A549 (cell line): ENCODE measurements at places on chromosomes 6 and 20. TPM values are rescaled to one million over a fixed set of nuclear protein-coding genes. Genes with fewer than 3 reads are reported as not detected.

DNA sequence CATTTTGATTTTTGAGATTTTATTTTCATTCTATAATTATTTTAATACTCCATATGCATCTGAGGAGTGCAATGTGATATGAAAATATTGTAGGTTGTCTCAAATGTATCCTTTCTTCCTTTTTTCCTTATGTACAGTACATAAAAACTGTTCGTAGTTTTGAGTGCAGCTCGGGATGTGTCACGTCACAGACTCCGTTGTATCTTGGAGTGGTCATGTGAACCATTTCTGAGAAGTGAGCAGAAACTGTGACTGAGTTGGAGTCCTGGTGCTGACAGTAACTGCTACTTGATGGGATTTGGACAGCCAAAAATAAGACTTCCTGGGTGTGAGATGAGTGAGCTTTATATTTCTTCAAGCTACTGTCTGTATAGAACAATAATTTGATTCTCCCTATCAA lies 761.4 kb upstream of the MAN1A1 start:
- DNase-seq = no peak

DNA sequence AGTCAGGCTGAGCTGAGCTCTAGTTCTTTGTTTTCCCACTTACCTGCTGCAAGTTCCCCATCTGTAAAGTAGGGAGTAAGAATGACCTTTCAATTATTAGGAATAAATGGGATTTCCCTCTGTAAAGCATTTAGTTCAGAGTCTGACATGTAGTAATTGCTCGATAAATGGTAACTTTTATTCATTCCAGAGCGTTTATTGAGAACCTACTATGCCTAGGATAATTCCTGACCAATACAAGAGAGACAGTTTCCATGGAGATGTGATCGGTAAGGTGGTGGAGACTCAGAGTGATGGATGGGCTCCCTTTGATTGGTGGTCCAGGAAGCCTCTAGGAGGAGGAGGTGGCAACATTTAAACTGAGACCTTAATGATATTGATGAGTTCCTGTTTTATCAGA lies 5.6 kb downstream of the PLEKHG1 start:
- no peak for DNase-seq

- no peak for DNase-seq
Observed at GRCh38 chr6:7173843-7174503, 66.2 kb downstream of the RREB1 start.

DNA sequence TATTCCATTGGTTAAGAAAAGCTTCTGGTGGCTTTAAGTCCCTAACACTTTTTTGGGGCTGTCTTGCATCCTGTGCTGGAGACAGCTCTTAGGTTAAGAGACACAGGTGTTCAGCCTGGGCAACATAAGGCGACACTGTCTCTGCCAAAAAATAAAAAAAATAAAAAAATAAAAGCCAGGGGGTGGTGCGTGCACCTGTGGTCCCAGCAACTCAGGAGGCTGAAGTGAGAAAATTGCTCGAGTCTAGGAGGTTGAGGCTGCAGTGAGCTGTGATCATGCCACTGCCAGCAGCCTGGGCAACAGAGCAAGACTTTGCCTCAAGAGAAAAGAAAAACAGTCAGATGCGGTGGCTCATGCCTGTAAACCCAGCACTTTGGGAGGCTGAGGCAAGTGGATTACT lies 55.6 kb upstream of the ZMYND8 start:
- DNase-seq = no peak

GRCh38 chr20:46174469-46175126 lies 56.5 kb downstream of the CD40 start:
- peak; percentile 87 for DNase-seq

DNA sequence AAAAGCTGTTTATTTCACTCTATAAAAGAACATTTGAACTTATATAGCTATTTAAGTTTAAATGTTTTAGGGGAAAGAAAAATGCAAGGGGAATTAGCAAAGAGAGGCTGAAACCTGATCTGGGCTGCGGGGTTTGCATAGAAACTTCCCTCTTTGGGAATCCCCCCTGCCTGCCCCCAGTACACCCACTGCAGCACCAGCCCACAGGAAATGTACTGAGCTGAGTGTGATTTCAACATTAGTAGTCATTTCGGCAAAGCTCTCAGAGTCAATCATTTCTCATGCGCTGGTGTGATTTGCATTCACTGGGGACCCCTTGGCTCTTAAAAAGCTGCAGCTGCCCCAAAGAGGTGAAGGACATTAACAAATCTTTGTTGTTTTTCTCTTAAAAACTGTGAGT lies 859.4 kb downstream of the MAFB start:
- no peak for DNase-seq

DNA sequence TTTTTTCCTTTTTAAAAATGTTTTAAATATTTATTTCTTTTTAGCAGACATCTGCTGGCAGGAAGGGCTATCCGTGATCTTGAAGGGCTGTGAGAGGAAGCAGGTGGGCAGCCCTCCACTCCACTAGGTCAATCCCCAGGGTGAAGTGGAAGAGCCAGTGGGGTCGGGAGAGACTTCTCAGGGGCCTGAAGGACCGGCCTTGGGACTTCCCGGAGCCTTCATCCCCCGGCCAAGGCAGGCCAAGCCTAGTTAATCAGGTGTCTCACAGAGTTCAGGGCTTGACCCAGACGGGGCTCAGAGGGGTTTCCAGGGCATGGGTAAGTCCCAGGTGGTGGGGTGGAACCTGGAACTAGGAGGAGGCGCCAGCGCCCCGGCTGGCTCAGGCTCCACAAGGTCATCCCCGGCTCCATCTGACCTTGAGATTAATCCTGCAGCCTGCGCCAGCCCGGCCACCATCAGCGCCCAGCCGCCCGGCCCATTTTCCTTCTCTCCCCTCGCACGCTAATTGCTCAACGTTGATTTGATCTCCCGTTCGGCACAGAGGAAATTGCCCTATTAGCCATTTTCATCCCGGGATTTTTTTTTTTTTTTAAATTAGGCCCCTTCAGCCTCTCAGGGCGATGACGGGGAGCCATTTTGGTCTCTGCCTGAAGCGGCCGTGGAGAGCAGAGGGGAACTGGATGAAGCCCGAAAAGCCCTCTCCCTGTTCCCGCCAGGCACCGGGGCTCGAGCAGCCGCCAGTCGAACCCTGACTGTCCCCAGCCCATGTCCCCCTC lies 44.4 kb downstream of the MDFI start:
- DNase-seq = no peak

DNA sequence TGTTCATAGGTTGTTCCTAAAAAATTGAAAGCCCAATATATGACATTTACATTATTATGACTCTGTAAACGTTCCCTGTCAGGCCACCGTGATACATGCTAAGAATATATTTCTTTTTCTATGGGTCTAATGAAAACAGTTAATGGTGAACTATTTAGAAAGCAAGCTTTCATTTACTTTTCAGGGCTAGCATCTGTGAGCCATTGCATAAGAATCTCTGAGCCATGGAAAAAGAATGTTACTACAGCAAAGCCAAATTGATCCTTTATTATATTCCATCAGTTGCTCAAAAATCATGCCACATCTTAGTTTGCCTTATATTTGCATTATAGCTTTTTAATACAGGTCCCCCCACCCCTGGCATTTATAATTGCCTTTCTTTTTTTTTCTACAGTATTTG lies 275.5 kb downstream of the ZFAND3 start:
- no peak for DNase-seq

DNA sequence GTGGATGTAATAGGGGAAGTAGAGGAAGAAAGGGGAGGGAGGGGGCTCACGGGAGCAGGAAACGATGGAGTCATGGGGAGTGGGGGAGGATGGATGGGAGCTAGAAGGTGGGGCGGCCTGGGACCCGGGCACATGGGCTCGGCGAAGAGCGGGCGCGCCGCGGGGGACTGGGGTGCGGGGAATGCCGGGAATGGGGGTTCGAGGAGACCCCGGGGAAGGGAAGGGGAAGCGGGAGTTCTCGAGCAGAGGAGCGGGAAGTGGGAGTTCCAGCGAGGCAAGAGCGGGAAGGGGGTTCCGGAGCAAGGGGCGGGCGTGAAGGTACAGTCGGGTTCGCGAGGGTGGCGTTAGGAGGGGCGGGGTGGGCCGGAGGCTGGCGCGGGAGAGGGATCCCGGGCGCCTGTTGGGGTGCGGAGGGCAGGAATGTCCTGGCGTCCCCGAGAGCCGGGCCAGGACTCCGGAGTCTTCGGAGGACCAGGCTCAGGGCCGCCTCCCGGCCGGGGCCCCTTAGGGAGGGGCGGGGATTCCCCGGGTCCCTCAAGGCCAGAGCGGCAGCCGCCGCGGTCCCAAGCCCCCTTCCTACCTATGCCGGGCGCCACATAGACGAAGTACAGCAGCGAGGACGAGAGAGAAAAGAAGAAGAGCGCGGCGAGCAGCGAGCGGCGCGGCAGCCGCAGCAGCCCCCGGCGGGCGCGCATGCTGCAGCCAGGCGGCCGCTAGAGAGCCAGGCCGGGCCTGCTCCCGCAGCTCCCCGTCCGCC lies 504 bp downstream of the B4GALT5 start:
- peak; percentile 27 for DNase-seq

GRCh38 chr6:39218868-39219567 lies 10.3 kb downstream of the KCNK5 start:
- no peak for DNase-seq

- no peak for DNase-seq
Observed at GRCh38 chr20:52383995-52384621, 192.5 kb upstream of the ZFP64 start.

- DNase-seq = no peak
Observed at GRCh38 chr6:157491571-157492232, 110.7 kb downstream of the ZDHHC14 start.

- no peak for DNase-seq
Observed at GRCh38 chr6:164427728-164428402, 881.5 kb downstream of the C6orf118 start.

DNA sequence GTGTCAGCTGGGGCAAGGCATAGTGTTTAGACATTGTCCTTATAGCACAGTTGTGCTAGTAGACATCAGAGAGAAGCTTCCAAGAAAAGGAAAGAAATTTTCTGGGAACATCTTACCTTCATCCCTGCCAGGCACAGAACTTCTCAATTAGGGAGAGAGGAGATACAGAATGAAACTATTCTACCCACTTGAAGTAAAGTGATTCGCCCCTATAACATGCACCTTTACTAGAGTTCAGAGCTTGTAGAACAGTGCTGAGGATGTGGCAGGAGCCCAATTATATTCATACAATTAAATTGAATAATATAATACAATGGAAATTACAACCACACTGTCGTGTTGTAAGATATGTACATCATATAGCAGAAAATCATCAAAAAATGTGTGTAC lies 1063.9 kb upstream of the CITED2 start:
- no peak for DNase-seq

- DNase-seq = no peak
Observed at GRCh38 chr6:138308731-138309110, 69.0 kb upstream of the SMIM28 start.

GRCh38 chr6:144675231-144675861 lies 390.2 kb downstream of the UTRN start:
- DNase-seq = no peak

DNA sequence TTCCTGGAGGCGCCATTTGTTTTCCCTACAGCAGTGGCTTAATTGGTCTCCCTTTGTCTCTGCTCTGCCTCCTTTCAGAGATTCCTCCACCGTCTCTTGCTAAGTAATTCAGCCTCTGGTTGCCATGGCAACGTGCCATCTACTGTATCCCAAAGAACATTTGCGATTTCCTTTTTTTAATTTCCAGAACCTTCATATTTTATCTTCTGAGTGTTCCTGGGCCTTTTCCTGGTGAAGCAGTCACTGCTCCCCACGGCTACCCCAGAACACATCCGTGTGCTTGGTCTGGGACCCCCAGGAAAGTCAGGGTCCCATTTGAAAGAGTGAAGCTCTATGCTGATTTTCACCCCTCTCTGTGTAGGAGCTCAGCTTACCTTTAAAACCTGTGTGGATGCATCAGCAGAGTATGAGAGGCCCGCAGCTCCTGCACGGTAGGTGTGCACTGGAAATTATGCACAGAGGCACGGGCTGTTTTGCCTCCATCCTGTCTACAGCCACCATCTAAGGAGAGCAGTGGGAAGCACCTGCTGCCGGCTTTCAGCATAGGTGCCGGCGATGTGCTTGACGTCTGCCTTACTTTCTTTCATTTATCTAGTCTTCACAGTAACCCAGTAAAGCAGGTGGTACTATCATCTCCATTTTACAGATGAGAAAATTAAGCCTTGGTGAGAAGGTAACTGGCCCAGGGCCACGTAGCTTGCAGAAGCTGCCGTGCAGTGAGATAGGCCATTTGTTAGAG lies 122.8 kb downstream of the SYCP2 start:
- no peak for DNase-seq

DNA sequence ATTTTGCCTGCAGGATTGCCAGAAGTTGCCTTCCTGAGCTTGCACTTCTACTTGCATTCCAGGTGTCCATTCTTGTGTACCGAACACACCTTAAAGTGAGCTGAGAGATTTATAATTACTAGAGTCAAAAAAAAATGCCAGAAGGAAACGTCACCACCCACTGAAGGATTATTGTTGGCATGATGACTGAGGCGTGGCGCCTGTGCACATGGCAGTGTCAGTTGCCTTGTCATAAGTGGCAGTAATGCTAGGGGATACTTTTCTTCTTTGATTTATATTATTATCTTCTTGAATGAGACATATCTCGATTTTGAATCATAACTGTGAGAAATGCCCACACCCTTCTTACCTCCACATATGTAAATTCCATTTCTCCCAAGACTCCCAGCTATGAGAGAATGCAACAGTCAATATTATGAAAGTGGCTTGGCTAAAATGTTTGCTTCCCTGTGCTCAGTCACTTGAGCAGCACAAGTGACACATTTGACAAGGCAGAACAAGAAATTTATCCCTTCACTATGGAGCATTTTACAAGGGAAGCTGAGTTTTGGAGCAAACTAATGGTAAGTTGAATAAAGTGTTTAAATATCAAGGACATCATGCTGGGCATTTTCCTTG lies 149.5 kb upstream of the SASH1 start:
- DNase-seq = no peak

- no peak for DNase-seq
Observed at GRCh38 chr6:91114123-91114708, 527.3 kb upstream of the MAP3K7 start.

GRCh38 chr20:2799271-2799670 lies 1.2 kb downstream of the CPXM1 start:
- no peak for DNase-seq

GRCh38 chr20:43736588-43737158 lies 9.9 kb upstream of the GTSF1L start:
- DNase-seq = no peak

DNA sequence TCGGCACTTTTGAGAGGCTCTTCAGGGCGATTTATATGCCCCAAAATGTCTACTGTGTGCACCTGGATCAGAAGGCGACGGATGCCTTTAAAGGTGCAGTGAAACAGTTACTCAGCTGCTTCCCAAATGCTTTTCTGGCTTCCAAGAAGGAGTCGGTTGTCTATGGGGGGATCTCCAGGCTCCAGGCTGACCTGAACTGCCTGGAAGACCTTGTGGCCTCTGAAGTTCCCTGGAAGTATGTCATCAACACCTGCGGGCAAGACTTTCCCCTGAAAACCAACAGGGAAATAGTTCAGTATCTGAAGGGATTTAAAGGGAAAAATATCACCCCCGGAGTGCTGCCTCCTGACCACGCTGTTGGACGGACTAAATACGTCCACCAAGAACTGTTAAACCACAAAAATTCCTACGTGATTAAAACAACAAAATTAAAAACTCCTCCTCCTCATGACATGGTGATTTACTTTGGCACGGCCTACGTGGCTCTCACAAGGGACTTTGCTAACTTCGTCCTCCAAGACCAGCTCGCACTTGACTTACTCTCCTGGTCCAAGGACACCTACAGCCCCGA lies 8.2 kb downstream of the GCNT2 start:
- DNase-seq = no peak

The DNAJC5 gene
- 21.7 to 23.2 TPM (median 23.2 TPM) in 3 replicates for polyA plus RNA-seq

The FRMD1 gene
- not detected in 3 replicates for polyA plus RNA-seq

The RIPOR3 gene
- 0.05 to 0.06 TPM in 2 of 3 replicates, not detected in the other for polyA plus RNA-seq

The PRRT1 gene
- 0.52 to 1.0 TPM (median 0.63 TPM) in 3 replicates for polyA plus RNA-seq

The EPHA7 gene
- 0.29 to 0.45 TPM (median 0.30 TPM) in 3 replicates for polyA plus RNA-seq

The PNPLA1 gene
- 0.04 TPM in 1 of 3 replicates, not detected in the others for polyA plus RNA-seq

The GRIK2 gene
- 0.51 to 0.65 TPM (median 0.55 TPM) in 3 replicates for polyA plus RNA-seq

The ETV7 gene
- polyA plus RNA-seq = 0.07 to 0.12 TPM in 2 of 3 replicates, not detected in the other

The SPATS1 gene
- not detected in 3 replicates for polyA plus RNA-seq

The WASF1 gene
- 10.0 to 12.8 TPM (median 11.4 TPM) in 3 replicates for polyA plus RNA-seq
